ENCODE measurements at places on chromosomes 3 and 15.

DNA sequence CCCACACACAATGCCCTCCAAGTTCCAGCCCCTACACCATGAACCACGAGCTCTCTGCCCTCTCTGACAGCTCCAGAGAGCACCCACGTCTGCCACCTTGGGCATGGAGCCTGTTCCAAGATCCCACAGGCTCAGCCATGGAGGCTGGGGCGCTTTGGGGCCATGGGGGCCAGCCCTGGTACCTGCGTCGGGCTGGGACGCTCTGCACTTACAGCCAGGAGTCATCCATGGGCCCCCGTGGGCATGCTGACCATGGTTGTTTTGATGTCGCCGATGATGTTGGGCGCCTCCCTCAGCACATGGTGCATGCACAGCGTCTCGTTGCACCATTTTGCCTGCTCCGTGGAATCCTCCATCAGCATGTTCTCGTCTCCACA, 51.9 kb upstream of the UBE2Q2 start:
- no peak for DNase-seq

DNA sequence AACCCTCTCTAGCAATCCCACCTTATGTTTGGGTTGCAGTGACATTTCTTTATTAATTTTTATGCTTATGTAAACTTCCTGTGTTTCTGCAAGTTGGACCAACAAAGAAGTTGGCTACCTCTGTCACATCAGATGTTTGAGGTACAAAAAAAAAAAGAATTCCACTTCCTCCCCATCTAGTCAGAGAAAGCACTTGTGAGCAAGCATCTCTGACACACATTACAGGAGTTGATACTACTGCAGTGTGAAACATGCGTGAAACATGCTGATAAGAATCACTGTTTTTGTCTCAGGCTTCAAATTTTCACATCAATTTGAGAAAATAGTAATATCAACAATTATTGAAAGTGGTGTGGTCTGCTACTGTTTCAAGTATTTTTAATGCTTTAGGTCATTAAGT, 1.3 kb downstream of the SCAANT1 start:
- DNase-seq = no peak

DNA sequence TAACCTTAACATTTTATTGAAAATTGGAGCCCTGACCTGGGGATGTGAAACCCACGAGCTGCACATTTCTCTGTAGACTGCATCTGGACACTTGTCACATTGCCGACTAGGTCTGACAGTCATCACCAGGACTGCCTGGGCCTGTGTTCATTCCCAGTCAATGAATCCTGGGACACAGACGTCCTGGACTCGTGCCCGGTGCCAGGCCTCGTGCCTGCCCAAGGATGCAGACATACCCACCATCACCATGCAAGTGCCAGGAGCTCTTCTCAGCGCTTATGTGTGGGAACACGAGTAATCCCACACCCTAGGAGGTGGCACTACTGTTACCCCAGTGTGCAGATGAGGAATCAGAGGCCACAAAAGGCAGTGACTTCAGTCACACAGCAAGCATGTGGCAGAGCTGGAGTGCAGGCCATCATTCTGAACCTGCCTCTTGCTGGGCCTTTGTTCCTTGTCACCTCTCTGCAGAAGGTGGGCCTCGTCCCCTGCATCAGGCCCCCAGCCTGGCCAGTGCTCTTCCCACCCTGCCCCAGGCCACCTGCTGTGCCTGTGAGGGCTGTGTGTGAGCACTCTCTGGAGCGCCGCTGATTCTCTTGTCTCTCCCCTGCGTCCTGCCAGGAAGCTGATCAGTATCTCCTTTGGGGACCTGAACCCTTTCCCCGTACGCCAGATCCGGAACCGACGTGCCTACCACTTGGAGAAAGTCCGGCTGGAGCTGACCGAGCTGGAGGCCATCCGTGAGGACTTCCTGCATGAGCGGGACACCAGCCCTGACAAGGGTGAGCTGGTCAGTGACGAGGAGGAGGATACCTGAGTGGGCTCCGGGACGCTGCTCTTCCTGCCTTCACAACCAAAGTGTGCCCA, 58.5 kb downstream of the ADAMTS7 start:
- no peak for DNase-seq

DNA sequence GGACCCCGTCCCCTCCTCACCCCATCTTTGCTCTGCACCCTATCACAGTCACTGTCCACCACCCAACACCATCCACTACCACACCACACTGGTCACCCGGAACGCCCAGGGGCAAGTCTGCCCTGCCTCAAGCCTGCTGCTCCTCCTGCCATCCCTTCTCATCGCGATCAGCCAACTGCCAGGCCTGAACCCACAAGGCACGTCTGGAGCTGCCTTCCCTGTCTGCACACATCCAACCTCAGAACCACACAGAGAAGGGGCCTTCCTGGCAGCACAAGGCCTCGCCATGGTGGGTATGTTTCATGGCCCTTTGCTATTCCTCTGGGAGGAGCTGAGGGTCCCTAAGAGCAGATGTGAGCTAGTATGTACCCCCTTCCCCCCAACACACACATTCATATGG, 3.4 kb upstream of the DUSP7 start:
- no peak for DNase-seq

- DNase-seq = no peak
Measured at GRCh38 chr3:20091331-20092047, 51.2 kb downstream of the KAT2B start.

GRCh38 chr3:113536627-113537101, 4.3 kb downstream of the SIDT1 start:
- DNase-seq = no peak

DNA sequence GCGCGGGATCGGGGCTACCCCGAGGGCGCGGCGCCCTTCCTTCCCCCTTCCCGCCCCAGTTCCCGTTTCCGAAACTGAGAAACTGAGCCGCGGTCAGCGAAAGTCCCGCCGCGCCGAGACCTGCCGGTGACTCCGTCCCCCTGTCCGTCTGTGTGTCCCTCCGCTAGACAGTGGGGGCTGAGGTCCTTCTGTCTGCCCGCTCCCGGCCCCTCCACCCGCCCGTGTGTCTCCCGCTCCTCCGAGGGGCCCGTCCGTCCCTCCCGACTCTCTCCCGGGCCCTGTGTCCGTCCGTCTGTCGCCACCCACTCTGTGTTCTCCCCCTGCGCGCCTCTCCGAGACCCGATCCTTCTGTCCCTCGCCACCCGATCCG, 426 bp downstream of the PRKCD start:
- DNase-seq = no peak

DNA sequence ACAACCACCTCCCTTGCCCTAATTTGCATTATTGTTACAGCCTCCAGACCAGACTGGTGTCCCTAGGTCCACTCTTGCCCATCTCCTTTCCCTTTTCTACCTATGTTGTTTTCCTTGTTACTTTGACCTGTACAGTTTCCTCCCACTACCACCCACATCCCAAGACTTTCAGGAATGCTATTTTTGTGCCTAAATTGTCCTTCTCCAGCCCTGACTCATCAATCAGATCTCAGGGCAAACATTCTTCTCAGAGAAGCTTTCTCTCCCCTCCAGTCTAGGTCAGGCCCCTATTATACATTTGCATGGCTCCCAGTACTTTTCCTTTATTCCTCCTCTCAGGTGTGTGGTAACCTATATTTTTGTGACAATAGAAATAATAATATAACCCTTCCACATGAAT, 241.5 kb downstream of the IGSF11 start:
- DNase-seq = no peak

- no peak for DNase-seq
Measured at GRCh38 chr15:79450648-79451047, 18.5 kb downstream of the MINAR1 start.

Measured in GOT3 (cell line).